ENCODE measurements at places on chromosomes 5 and 9.

DNA sequence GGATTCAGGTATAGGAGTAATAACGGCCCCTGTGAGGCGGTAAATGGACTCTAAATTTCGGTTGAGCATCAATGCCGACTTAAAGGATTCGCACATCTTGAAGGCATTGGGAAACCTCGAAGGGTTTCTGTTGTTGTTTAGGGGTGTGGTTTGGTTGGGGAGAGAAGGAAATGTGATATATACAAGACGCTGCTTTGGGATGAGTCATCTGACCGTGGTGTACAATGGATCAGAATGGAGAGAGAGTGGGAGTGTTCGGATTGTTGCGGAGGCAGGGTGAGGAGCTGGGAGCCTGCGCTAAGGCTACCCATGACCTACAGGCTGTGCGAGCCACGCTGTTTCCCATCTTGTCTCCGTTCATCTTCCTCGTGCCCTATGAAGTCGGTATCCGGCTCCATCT lies 60.4 kb upstream of the ERCC6L2 start:
- no peak for DNase-seq

DNA sequence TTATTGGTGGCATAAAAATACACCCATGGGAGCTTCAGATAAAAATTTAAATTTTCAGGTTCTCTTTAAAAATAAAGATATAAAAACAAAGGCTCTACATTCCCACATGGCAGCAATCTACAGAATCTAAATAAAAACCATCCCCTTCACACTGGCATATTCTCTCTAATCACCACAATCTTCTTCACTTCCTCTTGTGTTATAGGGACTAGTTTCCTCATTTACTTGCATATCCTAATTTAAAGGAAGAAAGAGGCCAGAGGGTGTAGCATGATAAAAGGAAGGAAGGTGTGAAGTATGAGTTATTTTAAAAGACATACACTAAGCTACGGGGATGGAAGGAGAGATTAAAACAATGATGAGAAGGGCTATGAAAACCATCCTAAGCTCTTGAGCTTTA lies 390.5 kb downstream of the ZNF608 start:
- DNase-seq, result no peak

- no peak for DNase-seq
These were observed 841.9 kb upstream of the ACO1 start for GRCh38 chr9:31542384-31543055.

- no peak for DNase-seq
These were observed 146.5 kb downstream of the SYK start for GRCh38 chr9:90948156-90948555.

- no peak for DNase-seq
These were observed 4.5 kb downstream of the PIP5K1B start for GRCh38 chr9:68709291-68710110.

- no peak for DNase-seq
These were observed 81.6 kb downstream of the PSD2 start for GRCh38 chr5:139877129-139877597.

DNA sequence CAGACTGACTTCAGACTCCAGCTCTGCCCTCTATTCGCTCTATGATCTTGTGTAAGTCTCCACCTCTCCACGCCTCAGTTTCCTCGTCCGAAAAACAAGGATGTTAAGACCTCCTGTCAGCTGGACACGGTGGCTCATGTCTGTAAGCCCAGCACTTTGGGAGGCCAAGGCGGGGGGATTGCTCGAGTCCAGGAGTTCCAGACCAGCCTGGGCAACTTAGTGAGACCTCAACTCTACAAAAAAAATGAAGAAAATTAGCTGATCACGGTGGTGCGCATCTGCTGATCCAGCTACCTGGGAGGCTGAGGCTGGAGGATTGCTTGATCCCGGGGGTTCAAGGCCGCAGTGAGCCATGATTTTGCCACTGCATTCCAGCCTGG lies 36.6 kb upstream of the GABRP start:
- no peak for DNase-seq

DNA sequence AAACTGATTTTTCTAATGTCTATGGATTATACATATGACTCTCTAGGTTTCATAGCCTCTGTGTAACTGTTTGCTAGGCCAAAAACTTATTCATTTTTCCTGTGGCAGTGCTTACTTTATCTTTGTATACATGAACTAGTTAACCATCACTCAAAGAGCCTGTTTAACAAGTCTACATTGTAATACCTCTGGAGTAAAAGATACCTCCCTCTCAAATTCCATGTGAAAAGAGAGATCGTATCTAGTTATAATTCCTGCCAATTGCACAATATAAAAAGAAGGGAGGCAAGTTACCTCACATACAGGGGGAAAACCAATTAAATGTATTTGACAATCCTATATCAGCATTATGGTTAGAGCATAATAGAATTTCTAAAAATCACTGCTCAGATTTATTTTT lies 271.9 kb upstream of the ST8SIA4 start:
- DNase-seq, result no peak

GRCh38 chr9:136010176-136010575 lies 49.0 kb upstream of the UBAC1 start:
- DNase-seq, result no peak

GRCh38 chr9:19431361-19432171 lies 22.8 kb downstream of the ACER2 start:
- no peak for DNase-seq

GRCh38 chr5:131511934-131512333 lies 123.1 kb downstream of the RAPGEF6 start:
- DNase-seq, result no peak

- DNase-seq, result no peak
These were observed 20.7 kb upstream of the ROPN1L start for GRCh38 chr5:10420932-10421331.

Data from stimulated activated CD8-positive, alpha-beta memory T cell treated with anti-CD3 and anti-CD28 coated beads, Interleukin-15, amount 100 ng/mL, for 48 hours (primary cell).